SJSA1 (cell line): ENCODE measurements at places on chromosomes 5 and 9. TPM values are rescaled to one million over a fixed set of nuclear protein-coding genes. Genes with fewer than 3 reads are reported as not detected.

DNA sequence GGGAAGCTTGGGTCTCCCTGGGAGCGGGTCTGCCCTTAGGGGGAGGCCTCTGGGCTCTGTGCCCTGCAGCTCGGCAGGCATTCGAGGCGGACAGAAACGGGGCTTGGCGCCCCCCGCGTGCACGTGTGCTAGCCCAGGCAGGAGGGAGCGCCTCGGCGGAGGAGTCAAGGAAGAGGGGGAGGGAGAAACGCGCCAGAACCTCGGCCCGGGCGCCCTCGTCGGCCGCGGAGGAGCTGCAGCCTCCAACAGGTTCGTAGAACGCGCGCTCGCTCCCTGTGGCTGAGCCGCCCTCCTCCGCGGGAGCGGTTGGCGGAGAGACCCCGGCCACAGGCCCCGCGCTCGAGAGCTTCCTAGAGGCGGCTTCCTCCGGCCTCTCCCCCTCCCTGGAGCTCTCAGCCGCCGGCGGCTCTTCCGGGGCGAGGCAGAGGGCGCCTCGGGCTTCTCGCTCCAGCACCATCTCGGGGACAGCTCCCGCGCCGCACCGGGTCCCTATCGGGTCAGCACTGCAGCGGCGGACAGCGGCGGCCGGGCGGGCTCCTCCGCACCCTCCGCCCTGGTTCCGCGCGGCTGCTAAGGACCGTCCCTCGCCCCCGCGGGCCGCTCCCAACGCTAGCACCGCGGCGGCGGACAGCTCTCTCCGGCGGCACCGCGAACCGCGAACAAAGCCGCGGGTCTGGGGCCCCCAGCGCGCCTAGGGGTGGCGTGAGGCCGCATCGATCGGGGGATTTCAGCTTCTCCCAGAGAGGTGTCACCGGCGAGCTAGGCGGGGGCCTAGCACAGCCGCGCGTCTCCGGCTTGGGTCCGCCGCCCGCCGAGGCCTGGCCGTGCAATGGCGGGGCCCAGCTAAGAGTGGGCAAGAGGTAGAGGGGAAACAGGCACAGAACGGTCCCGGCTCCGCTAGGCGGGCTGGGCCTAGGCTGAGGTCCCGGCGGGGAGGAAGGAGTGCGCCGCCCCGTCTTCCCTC is 74.6 kb upstream of the CPLX2 start:
- DNase-seq, result peak; percentile 87

GRCh38 chr9:135583688-135584011 is 22.1 kb downstream of the PAEP start:
- no peak for DNase-seq

DNA sequence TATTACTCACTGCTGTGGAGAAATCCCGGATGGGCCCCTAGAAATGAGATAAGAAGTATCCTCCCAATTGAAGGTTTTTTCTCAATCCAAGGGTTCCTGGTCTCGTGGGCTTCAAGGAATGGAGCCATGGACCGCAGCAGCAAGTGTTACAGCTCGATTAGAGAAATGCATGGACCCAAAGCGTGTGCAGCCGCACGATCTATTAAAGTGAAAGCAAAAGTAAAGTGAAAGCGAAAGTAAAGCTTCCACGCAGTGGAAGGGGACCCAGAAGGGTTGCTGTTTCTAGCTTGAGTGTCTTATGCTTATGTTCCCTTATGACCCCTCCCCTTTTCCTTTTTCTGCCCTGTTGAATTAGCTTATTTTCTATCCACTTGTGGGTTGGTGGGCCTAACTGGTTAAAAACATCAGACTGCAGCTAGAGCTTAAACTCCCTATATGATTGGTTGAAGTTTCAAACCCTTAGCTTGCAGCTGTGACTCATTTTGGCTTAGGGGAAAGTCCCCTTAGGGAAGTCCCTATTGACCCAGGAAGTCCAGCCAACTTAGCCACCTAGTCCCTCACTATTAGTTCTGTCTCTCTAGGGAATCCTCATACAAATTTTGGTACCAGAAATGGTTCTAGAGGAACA is 1111.8 kb downstream of the TAF11L14 start:
- peak; percentile 65 for DNase-seq

- DNase-seq, result no peak
Observed at GRCh38 chr5:125348221-125348692, 601.8 kb upstream of the ZNF608 start.

The EIF4EBP3 gene
- 1.4 TPM in 1 of 2 replicates, not detected in the other for total RNA-seq

The PRDM9 gene
- total RNA-seq, result not detected in 2 replicates
